ENCODE measurements at places on chromosomes 11 and 22.

- peak; percentile 64 for DNase-seq
Measured at GRCh38 chr11:57903441-57904123, 120.1 kb upstream of the OR9Q1 start.

DNA sequence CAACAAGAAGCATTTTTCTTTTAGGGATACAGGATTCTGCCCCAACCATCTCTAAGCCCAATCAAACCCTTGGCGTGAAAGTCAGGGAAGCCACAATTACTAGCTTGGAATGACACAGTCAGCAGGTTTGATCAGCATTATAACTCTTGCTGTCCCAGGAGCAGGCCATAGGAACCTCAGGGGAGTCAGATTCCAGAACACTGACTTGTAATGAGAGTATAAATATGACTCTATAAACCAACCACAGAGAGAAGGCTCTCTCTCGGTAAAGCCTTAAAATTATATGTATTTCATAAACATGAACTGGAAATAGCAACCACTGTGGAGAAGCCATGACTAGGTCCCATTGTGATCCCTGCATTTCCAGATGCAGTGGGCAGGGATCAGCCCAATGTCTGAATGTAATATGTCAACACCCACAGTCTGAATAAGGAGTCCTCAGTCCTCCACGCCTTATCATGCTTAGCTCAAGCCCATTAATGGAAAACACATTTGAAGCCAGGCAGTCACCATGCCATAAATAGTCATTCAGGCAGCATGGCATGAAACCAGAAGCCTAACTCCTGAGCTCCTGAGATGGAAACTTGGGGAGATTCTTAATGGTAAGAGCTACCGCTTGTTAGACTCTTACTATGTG is 99.1 kb upstream of the MTNR1B start:
- DNase-seq: no peak

- no peak for DNase-seq
Measured at GRCh38 chr11:127023991-127024390, 23.4 kb upstream of the KIRREL3 start.

- no peak for DNase-seq
Measured at GRCh38 chr22:36134182-36134581, 26.4 kb downstream of the APOL3 start.

DNA sequence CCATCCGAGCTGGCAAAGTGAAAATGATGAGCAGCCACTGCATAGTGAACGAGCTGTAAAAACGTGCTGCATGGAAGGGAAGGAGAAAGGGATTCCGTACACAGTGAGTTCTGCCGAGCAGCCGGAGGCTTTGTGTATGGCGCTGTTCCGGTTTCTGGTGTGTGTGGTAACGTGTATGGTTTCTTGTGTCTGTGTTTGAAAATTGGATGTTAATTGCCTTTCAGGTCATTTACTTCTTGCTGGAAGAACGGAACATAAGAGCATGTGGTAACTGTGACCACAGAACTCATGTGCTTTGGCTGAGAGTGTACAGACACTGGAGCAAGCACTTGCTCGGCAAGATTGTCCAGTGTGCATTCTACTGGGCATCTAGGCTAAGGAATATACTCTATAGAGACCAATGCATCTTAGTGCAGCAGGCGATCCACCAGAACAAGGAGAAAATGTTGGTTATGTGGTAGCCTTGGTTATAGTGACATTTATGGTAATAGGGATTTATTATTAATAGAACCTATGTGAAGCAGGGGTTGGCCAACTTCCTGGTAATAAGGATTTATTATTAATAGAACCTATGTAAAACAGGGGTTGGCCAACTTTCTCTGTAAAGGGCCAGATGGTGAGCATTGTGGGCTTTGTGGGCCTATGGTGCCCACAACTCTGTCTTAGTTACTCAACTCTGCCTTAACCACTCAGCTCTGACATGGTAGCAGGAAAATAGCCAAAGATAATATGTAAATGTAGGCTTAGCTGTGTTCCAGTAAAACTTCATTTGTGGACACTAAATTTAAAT is 49.2 kb downstream of the GRAMD1B start:
- DNase-seq: no peak
